ENCODE measurements at places on chromosomes 2 and 18.

- no peak for DNase-seq
Measured at GRCh38 chr2:165796129-165796528, 2.1 kb upstream of the GALNT3 start.

DNA sequence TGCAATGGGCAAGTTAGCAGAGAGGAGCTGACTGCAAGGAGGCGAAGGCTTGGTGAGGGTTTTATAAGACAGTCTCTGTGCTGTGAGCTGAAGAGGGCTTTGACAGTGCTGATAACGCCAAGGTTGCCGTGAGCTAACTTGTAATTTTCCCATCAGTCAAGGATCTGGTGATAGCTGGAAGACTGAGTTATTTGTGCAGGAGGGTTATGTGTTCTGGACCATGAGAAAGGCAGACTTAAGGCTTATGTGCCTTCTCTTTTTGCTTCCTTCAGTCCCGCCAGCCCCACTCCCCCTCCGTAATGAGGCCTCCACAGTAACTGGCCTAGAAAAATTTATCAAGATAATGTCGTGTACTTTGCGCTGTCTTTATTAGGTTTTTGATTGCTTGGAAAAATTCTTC is 94.6 kb downstream of the RTP5 start:
- DNase-seq: no peak

DNA sequence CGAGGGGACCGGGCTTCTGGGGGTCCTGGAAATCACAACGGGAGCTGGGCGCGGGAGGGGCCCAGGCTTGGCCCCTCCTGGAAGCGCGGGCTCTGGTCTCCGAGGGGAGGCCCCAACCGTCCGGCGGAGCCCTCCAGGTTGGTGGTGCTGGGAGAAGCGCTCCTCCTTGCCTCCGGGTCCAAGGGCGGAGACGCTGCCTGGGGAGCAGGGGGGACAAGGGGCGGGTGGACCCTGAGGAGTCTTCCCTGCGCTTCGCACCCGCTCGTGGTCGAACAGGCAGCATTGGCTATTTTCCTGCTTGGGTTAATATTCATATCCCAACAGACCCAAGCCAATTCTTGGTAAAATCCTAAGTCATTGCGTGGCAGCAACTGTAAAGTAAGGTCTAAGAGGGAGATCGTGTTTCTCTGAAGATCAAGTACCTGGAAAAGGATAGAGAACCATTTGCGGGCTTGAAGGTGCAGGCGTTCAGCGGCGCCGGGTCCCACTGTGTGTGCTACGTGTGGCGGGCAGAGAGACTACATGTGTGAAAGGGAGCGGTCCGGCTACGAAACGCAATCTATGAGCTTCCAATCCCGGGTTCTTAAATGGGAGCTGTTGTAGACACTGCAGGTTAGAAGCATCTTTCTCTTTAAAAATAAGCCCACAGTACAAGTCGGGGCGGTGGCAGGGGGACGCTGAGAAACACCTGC is 805 bp downstream of the CIDEA start:
- no peak for DNase-seq

DNA sequence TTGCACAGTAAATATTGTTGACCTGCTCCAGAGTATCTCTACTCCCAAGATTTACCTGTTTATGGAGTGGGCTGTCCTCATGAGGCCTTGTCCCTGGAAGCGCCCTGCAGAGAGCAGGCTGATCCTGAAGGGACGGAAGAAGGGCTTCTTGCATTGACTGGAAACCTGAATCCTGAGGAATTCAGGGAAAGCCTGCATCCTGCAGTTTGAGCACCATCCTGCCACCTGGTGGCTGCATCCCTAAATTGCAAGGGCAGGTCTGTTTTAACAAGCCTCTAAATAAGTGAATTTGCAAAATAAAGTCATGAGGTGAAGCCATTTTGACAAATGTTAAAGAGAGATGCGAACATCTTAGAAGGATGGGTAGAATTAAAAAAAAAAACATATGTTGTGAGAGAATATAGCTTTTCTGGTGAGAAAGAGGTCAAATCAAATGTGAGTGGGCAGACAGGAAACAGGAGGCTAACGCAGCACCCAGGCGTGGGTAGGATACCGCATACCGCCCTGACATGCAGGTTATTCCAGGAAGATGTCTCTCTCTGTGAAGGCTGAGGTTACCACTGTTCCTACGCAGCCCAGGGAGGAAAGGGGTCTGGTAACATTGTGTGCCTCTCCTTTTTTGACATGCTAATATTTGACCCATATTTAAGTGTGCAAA is 754.9 kb downstream of the RNF144A start:
- no peak for DNase-seq

- no peak for DNase-seq
Measured at GRCh38 chr2:224820283-224820991, 104.3 kb upstream of the CCDC195 start.
